ENCODE measurements at places on chromosomes 3 and 15. TPM values are rescaled to one million over a fixed set of nuclear protein-coding genes. Genes with fewer than 3 reads are reported as not detected.

Gene ACSBG1
- not detected for total RNA-seq

Gene GNAT1
- total RNA-seq = not detected

Gene ADGRG7
- total RNA-seq = not detected

Gene FGF7
- total RNA-seq = 125 TPM

Gene CCR8
- total RNA-seq = not detected

Gene CLDN16
- not detected for total RNA-seq
